ENCODE measurements at places on chromosomes 12 and 14.

DNA sequence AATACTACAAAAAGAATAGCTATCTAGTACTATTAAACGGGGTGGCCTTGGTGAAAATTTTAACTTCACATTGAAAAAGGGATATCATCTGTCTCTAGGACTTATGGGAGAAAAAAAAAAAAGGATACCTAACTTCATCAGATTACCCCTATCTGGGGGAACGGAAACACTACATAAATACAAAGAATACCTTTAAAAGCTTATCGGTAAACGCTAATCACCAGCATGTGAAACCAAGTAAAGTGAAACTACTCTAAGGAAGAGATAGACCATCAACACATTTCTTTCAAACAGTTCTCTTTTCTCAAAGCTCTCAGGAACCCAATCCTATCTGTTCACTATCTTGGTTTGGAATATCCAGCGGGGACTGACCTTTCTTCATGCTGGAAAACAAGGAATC is 3.5 kb downstream of the KICS2 start:
- no peak for DNase-seq

- DNase-seq = no peak
Measured at GRCh38 chr14:36915081-36915480, 253.4 kb downstream of the PAX9 start.

DNA sequence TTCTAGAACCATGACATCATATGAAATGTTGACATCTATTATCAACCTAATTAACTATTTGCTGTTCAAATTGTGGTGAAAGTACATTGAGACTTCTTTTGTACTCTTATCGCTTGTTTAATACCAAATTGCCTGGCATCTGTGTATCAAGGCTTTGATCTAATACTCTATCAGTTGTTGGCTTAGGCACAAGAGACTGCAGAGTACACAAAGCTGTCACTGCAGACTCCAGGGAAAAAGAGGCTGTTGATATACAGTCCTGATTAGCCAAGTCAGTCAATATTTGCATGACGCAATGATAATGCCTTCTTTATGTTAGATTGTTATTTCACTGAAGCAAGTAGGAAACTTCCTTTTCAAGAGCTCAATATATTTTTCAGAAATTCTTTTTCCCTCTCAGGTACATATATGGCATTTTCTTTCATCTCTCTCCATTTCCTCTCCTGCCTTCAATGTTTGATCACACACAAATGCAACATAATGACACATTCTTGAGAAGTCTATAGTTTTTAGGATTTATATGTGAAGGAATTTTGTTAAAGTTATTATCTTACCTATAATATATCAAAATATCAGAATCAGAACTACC is 32.3 kb upstream of the PTCSC3 start:
- DNase-seq = peak; percentile 92

GRCh38 chr12:53205747-53206419 is 1.2 kb downstream of the ITGB7 start:
- no peak for DNase-seq

DNA sequence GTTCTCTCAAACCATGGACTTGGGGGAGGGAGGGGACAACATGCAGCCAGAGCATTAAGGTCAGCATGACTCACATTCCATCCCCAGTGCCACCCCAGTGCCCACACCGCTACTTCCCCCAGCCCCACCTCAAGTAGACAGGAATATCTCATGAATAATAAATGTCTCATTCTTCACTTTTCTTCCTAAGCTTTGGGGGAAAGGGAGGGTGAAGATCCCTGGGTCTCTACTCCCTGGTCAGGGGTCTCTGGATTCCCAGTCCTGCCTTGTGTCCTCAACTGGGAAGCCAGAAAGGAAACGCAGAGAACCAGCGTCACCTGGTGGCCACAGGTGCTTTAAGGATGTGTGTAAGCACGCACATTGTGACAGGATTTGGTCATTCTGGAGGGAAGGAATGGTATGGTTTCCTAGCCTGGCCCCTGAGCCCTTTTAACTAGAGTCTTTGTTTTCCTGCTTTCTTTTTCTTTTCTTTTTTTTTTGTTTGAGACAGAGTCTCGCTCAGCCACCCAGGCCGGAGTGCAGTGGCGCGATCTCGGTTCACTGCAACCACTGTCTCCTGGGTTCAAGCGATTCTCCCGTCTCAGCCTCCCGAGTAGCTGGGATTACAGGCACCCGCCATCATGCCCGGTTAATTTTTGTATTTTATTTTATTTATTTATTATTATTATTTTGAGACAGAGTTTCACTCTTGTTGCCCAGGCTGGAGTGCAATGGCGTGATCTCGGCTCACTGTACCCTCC is 3.4 kb downstream of the GPR84 start:
- DNase-seq = peak; percentile 70
